ENCODE measurements at places on chromosomes 12 and 14.
A peak's percentile ranks its signal among the peaks of the same experiment; 100 is the strongest.

DNA sequence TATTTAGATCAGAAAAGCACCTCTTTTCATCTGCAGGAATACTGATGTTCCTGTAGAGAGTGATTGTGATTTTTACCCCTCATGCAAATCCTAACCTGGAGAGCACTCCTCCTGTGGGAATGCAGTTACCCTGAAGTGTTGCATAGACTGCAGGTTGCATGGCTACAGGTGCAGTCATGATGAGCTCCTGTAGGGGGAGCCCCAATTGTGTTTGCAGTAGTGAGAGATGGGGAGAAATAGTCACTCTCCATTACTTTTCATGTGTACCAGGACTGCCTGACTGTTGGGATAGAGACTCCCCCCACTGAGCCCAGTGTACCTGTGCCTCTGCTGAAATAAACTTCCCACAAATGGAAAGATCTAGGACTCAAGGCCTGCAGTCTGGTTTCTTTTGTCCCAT, 1086.5 kb downstream of the SLC6A15 start:
- peak; percentile 26 for DNase-seq

DNA sequence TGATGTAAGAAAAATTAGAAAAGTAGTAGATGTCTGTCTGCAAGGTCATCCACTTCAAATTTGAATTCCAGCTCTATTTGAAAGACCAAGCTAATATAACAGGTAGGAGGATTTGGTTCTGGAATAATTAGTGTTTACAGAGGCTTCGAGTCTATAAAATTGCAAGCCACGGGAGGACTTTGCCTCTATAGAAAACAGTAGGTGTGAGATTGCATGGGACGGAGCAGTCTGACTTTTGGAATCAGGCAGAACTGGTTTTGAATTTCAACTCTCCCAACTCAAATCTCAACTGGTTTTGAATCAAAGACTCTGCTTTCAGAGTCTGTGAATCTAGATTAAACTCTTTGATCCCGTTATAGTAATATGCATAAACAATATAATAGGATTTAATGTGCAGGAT, 82.4 kb downstream of the PIK3C2G start:
- DNase-seq: no peak

DNA sequence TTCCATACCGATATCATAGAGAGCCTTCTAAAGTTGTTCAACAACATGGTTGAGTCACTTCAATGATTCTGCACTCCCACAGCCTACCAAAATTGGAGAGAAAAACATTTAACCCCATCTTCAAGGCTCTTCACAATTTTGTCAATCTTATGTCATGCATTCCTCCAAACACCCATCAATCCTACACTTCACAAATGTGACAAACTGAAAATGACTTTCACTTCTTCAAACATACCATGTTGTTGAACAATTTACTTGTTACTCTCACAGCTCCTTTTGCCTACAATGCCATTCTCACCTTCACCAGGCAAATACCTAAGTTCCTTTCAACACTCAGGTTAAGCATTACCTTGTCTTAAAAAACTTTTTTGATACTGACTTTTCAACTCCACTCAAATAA, 88.0 kb downstream of the OSBPL8 start:
- DNase-seq: no peak

GRCh38 chr12:4089121-4089606, 184.4 kb upstream of the CCND2 start:
- no peak for DNase-seq

DNA sequence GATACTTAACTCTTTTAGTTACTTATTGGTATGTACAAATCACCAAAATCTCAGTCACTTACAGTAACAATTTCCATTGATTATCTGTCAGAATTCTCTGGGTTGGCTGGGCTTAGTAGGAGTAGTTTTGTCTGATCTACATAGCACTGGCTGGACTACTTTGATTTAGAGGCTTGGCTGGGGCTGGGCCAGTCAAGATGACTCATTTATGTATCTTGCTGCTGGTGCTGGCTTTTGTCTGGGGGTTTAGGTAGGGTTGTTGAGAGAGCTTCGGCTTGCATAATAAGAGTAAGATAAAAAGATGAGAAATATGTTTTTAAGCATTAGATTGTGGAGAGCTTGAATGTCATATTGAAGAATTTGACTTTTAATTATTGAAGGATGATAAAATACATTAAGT, 1093.7 kb downstream of the SLC6A15 start:
- DNase-seq: no peak

DNA sequence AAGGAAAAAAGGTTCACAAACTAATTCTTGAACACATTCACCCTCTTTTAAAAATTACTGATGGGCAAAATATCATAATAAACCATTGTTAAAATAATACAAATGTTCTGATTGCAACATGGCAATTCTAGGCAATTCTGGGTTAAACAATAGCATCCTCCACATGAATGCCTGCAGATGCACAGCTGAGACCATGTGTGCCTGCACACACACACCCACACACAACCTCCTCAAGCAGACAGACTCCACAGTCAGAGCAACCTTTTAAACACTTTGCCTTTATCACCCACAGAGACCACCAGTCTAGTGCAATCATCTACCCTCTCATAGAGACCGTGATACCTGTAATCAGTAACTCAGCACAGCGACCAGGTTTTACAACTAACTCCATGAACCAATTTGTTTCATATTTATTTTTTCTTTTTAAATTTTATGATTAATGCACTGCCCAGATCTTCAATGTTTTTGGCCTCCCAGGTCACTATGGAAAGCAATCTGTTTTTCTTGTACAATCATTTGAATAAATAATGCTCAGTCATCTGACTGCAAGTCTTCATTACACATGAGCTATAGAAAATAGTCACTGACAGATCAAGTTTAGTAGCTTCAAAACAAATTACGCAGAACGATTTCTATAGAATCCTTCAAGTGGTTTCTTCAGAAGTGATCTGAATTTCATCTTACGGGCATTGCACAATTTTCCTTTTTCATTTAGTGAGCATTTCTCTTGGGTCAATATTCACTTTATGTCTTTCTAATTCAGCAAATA, 105.8 kb downstream of the PRKD1 start:
- DNase-seq: no peak

DNA sequence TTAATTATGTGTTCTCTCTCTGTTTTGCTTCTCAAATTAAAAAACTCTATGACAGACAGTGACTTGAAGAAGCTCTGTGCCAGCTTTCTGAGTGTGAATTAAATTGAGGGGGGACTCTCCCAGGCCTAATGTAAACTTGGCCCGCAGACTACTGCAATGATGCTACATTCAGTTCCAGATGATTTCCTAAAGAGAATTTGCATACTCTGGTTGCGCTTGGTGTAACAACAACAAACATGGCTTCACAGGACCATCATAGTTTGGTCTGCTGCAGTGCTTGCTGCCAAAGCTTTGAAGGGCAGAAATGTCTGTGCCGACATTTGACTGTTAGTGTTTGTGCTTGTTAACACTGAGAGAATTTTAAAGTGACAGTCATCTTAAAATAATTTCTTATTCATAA, 25.0 kb downstream of the CFAP54 start:
- DNase-seq: no peak

GRCh38 chr14:95483309-95484165, 32.9 kb downstream of the SYNE3 start:
- DNase-seq: no peak

DNA sequence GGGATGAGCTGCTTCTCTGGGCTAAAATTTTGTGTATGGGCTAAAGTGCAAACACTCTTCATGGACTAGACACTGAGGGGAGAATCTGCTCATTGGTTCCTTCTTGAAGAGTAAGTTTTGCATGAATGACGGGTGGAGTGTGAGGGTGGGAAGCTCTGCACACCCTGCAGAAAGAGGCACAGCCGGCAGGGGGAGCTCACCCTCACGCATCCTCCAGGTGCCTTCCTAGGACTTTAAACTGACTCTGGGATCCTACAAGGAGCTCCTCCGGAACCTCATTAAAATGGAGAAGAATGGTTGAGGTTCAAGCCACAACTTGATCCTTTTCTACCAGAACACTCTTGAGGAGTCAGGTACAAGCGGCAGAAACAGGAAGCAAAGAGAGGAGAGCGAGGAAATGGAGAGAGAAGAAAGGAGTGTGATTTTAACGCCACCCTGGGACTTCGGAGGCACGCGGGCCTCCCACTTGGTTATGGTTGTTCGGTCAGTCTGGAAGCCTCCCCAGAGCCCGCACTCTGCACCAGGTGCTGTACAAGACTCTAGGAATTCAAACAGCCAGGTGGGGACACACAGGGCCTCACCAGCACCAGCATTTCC, 87.5 kb downstream of the SETD3 start:
- no peak for DNase-seq

DNA sequence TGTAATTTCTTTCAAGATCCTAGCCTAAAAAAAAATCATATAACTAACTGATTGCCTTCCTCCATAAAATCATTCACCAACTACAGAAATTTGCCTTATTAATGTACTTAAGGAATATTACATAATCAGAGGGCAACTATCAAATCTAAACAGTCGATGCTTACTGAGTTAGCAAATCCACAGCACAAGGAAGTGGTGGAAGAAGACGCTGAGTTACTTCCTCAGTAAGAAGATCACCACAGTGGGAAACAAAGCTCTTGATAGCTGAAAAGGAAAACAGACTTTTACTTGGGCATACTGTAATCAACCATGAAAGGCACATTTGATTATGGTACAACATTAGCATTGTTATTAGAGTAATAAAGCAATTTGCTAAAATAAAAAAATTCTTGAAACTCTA, 48.7 kb downstream of the HEATR5A start:
- no peak for DNase-seq

- DNase-seq: no peak
Observed at GRCh38 chr14:95811813-95812212, 64.8 kb upstream of the TUNAR start.

DNA sequence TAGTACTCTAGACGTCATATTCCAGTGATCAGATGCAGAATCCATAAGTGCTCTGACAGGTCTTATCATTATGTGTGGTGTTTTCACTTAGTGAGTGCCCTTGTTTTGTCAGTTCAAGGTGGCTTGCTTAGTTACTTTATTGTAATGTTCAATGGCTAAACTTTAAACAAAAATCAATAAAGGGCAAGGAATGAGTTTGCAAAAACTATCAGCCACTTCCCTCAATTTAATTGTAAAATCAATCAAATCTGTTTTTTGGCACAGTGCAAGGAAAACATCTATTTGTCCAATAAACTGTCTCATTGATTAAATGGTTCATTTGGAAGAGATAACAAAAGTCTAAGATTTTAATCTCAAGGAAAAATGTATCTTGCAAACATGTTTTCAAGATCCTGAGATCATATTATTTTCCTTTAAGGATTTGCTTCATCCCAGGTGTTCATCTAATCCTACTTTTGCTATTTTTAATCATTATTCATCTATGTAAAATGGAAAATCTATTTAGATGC, 59.6 kb upstream of the EEA1 start:
- no peak for DNase-seq

DNA sequence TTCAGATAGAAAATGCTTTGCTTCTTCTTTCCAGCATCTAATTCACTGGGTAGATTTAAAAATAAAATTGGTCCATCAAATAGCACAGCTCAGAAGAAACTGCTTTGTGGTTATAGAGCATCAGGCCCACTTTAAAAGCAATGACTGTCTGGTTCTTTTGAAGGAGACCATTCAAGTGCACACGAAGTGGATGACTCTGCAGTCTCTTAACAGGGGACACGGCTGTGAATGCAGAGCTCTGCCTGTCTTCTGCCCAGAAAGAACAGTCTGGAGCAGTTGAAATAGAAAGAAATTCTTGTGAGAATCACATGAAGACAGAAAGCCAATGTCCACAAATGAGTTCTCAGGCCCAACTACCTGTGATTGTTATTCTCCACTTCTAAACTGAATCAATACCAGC, 138.7 kb upstream of the PLEKHA5 start:
- DNase-seq: no peak

DNA sequence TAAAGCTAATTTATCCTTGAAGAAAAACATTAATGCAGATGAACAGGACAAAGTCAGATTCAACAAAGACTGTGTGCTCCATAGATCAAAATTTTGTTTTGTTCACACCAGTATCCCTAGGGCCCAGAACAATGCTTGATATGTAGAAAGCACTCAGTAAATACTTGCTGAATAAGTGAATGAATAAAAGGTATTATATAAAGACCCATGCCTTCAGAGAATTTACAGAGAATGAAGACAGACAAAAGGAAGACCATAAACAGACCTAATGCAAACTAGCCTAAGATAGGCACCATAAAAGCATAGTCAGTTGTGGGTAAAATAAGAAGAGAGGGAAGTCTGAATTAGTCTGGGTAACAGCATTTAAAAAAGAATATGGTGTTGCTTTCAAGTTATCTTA, 47.3 kb upstream of the TMCC3 start:
- no peak for DNase-seq

Data from midbrain (tissue), 1 donor.